ENCODE measurements at places on chromosomes 1 and 21. TPM values are rescaled to one million over a fixed set of nuclear protein-coding genes. Genes with fewer than 3 reads are reported as not detected.

GRCh38 chr1:206580438-206581113, 31.7 kb downstream of the EIF2D start:
- DNase-seq: no peak

- DNase-seq: no peak
Measured at GRCh38 chr1:186806477-186806876, 22.3 kb upstream of the PLA2G4A start.

LPAR3 gene
- total RNA-seq: 3.2 TPM

DNA sequence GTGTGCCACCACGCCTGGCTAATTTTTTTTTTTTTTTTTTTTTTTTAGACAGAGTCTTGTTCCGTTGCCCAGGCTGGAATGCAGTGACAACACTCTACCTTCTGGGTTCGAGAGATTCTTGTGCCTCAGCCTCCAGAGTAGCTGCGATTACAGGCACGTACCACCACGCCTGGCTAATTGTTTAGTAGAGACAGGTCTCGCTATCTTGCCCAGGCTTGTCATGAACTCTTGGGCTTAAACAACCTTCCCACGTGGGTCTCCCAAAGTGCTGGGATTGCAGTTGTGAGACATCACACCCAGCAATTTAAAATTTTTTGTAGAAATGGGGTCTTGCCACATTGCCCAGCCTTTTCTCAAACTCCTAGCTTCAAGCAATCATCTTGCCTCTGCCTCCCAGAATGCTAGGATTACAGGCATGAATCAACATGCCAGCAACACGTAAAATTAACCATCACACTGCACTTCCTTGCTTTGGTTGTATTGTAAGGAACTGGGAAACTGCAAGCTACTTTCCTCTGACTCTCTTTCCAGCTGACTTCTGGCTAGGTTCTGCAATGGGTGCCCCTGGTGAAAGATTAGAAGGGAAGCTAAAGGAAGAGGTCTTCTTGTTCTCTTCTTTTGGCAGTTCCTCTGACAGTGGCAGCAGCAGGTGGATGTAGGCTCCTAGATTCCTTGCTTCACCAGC, 13.9 kb upstream of the IL6R start:
- DNase-seq: no peak

CACHD1 gene
- 0.82 TPM for total RNA-seq

KISS1 gene
- not detected for total RNA-seq

- no peak for DNase-seq
Measured at GRCh38 chr1:220684890-220685289, 5.3 kb upstream of the C1orf115 start.

DNA sequence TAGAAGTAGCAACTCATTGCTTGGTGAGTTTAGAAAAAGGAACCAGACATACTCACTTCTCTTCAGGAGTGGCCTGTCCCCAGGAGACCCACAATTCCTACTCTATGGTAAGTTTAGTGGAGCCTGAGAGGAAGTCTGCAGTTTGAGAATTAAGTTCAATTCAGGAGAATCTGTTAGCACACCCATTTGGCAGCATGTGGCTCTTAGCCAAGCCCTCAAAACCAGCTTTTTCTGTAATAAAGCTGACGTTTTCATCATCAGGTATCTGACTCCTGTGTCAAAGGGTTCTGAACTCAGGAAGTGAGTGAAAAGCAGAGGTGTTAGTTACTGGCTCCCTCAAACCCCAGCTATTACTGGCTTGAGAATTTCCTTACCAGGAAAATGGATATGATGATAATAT, 20.4 kb upstream of the RGS16 start:
- no peak for DNase-seq

- no peak for DNase-seq
Measured at GRCh38 chr1:54754486-54755285, 9.6 kb downstream of the PARS2 start.
